ENCODE measurements at places on chromosomes 12 and 14.

DNA sequence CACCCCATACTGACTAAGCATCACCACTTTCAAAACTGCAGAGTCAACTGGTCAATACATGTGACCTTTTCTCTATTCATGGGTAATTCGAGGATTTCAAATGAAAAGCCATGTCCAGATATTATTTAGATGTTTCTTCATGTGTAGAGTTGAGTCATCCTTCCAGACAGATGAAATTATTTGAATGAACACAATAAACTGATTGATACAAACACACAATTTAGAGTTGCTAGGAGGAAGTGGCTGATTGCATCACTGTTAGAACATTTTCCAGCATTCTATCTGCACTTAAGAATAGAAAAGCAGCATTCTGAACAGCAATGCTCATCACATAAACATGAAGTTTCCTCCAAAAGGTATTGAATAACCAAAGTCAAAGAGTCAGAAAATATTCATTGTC, 273.5 kb upstream of the SOX5 start:
- no peak for DNase-seq

- no peak for DNase-seq
These were observed 68.9 kb upstream of the SAV1 start for GRCh38 chr14:50736932-50737419.

DNA sequence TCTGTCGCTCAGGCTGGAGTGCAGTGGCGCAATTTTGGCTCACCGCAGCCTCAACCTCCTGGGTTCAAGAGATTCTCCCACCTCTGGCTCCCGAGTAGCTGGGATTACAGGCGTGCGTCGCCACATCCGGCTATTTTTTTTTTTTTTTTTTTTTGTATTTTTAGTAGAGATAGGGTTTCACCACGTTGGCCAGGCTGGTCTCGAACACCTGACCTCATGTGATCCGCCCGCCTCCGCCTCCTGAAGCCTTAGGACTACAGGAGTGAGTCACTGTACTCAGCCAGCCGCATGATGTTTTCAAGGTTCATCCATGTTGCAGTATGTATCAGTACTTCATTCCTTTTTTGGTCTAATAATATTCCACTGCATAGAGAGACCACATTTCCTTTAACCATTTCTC, 2.4 kb upstream of the RNF34 start:
- no peak for DNase-seq

GRCh38 chr12:242496-242895, 20.1 kb downstream of the SLC6A13 start:
- no peak for DNase-seq

- DNase-seq: peak; percentile 97
These were observed 35.3 kb downstream of the PITPNM2 start for GRCh38 chr12:123115409-123116121.

DNA sequence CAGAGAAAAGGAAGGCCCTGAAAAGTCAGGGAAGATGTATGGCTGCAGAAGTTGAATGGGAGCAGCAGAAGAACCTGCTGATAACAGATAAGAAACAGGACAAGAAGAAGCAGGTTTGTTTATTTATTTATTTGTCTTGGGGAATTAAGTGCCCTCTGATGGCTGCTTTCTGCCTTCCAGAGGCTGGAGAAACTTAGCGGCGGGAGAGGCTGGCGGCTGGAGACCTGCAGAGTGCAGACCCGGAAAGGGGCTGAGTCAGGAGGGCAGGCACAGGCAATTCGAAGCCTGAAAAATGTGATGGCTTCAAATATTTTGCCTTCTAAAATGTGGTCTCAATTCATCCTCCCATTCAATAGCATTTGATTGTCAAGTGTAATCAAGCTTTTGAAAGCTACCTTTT, 168.2 kb upstream of the GZMB start:
- no peak for DNase-seq

DNA sequence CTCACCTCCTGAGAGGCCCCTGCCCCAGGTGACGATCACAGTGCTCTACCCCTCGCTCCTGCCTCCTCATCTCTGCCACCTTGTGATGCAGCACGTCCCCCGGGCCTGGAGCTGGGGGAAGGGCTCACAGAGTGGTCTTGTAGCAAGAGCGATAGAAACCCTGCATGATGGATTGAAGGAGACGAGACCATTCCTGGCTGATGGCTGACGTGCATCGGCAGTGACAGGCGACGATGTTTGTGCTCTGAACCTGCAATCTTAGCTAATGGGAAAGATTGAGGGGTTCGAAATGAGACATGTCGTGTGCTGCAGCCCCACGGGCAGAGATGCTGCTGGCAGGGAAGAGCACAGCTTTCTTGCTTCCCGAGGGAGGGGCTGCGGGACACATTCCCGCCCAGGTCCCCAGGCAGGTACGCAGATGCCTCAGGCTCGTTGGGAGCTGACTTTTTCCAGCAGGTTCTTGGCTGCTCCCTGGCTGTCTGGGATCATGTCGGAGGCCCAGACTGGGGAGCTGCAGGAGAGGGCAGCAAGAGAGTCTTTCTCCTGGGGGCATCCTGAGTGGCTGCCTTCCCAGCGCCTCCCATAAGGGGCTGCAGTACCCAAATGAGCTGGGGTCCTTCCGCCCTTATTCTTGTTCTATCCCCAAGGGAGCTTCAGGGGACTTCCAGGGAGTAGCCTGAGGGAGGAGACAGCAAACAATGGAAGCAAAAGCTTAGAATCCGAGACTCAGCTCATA, 38.7 kb upstream of the GPATCH2L start:
- no peak for DNase-seq

DNA sequence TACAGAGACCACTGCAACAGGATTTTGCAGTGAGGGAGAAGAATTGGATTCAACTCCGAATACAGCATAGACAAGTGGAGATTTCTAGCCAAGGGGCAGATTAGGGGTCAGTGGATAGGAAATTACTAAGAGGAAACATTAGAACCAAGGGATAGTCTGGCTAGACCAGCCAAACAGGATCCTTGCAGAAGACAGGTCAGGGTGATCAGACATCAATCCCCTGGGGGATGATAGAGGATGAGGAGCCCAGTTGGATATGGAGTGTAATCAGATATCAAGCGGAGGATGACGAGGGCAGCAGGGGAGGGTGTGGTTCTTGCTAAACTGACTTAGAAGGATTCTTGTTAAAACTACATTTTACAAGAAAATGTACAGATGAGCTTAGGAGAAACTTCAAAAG, 424.4 kb downstream of the DAD1 start:
- DNase-seq: no peak

- no peak for DNase-seq
These were observed 29.5 kb upstream of the ZNF740 start for GRCh38 chr12:53151039-53151438.

DNA sequence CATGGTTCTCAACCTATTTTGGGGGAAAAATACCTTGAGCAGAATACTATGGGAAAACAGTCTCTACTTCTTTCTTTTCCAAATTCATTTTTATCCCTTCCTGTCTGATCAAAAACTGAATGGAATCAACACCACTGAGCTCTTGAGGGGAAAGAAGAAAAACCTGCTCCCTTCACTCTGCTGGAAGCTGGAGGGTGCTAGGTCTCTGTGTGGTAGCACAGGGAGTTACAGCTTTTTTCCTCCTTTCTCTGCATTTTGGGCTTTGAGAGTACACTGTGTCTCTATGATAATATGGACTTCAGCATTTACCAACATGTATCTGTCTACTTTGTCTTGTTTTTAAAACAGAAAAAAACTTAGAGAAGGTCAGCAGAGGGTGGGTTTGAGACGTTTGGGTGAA, 417.2 kb upstream of the SYT1 start:
- DNase-seq: no peak

- DNase-seq: no peak
These were observed 16.5 kb downstream of the TTC8 start for GRCh38 chr14:88840926-88841325.

- DNase-seq: no peak
These were observed 38.6 kb downstream of the SYNE2 start for GRCh38 chr14:63891148-63891975.

- no peak for DNase-seq
These were observed 70.2 kb downstream of the TUNAR start for GRCh38 chr14:95946867-95947266.

DNA sequence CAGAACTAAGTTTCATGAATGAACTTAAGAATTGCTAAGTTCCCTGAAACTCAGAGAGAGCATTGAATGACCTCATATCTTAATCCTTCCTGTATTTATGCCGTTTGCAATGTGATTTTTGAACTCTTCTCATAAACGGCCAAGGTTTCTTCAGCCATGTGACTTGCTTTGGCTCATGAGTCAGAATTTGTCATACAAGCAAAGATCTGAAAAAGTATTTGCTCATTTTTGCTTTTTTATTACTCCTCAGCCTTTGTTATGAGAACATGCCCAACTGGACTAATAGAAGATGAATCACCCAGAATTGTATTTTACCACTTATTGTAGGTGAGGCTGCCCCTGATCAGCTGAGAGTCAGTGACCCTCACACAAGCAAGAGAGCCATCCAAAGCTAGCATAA, 693.8 kb downstream of the BCL11B start:
- no peak for DNase-seq

GRCh38 chr12:66241061-66242043, 52.3 kb downstream of the IRAK3 start:
- DNase-seq: peak; percentile 74

DNA sequence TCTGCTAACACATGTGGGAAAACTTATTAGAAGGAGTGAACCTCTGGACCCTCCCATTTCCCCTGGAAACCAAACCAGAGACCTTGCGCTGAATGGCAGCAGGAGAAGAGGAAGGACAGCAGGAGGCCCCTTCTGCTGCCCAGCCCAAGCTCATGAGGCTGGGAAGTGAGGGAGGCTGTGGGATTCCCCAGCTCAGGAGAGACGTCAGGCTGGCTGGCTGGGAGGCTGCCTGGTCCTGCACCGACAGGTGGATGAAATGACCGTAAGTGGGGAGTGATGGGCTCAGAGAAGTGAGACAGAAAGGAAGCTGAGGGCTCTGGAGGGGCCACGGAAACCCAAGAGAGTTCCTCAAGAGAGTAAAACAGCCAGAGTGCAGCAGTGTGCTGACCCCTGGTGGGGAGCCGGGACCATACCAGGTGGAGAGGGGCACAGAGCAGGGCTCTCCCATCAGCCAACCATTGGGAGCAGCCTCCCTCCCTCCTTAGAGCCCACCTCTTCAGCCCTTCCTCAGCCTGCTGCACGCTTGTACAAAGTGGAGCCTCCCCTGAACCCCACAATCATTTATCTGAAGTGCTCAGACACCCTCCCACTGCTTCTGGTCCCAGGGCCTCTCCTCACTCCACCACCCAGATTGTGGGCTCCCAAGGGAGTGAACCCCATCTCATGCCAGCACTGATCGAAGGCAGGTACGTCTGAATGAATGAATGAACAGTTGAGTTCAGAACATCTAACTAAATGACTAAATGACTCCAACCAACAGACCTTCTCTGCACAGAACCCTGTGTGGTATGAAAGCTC, 14.0 kb downstream of the TAMALIN start:
- no peak for DNase-seq

DNA sequence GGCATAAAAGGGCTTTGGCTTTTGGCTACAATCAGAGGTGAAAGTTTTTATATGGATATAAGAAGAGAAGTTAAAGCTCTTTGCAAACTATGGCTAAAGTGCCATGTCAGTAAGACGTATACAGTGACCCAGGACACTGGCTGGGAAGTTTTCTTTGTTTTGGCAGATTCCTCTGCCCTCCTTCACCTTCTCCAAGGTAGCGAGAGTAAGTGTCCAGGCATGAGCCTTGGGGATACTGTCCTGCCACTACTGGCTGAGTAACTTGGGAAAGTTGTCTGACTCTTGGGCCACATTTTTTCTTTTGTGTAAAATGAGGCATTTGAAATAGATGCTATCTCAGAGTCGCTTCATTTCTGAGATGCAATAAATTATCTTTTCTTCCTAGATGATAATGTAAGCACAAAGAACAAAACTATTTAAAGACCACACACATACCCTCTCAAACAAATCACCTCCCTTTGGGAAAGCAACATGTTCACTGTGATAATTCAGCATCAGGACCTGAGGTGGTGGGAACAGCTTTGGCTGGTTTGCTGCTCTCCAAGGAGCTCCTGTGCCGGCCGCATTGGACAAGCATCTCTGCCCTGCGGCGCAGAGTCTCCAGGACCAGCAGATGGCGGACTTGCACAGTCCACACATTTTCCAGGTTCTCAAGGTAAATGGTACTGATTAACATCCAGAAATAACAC, 106.3 kb downstream of the PTCSC3 start:
- peak; percentile 17 for DNase-seq

DNA sequence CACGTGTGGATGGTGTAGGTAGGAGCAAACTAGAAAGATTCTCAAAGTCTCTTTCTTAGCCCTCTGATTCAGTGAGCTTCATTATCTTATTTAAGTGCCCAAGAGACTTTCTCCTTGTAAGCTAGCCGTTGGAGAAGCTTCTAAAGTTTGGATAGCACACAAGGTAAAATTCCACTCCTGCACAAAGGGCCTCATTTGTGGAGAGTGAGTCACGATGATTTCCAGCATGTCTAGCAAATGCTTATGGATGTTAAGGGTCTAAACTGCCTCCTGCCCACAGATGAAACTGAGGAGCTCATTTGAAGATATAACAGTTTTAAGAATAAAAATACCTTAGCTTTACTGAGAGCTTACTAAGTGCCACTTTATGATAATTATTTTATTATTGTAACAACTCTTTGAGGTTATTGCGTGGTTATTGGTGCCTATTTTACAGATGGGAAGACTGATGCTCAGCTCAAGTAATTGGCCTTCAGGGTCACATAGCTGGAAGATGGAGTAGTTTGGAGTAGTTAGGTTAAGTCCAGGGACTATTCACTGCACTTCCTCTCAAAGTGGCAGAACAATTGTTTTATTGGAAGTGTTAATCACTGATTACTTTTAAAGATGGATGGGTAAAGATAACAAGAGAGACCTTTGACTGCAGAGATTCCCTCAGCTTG, 78.7 kb upstream of the HIF1A start:
- DNase-seq: peak; percentile 49

- no peak for DNase-seq
These were observed 299.0 kb upstream of the FOXG1 start for GRCh38 chr14:28467611-28468010.

DNA sequence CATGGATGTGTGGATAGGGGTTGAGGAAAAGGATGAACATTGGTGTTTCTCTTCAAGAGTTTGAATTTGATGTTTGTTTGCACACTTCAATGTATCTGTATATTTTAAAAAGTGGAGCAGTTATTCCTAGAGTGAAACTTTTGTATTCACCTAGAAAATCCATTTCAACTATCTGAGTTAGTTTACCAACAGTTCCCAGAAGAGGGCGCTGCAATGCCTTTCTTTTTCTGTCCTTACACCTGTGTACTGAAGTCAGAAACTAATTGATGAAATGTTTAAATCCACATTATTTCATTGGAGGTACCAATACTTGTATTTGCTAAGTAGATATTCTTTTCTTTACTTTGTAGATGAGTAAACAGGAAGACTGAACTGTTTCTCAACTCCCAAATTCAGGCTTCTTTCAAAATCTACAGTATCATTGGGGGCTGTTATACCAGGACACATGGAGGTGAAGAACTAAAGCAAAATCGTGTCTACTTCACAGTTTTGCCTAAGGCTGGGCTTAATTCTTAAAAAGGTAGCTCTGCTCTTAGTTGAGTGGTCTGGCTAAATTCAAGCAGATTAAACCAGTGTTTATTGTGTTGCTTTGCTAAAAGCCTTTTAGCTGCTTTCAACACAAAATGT, 26.6 kb upstream of the KLRB1 start:
- DNase-seq: peak; percentile 16

- no peak for DNase-seq
These were observed 31.1 kb upstream of the POC1B start for GRCh38 chr12:89556976-89557375.
